ENCODE measurements at places on chromosomes 2 and 18. TPM values are rescaled to one million over a fixed set of nuclear protein-coding genes. Genes with fewer than 3 reads are reported as not detected.

The DYNAP gene
- not detected for total RNA-seq

The REEP1 gene
- 4.7 TPM for total RNA-seq

The DSC3 gene
- total RNA-seq: 0.59 TPM

The CYP26B1 gene
- 4.2 TPM for total RNA-seq

The WNT10A gene
- not detected for total RNA-seq

The ITPRIPL1 gene
- 3.4 TPM for total RNA-seq

The DHX57 gene
- 24.2 TPM for total RNA-seq

The DHRS9 gene
- total RNA-seq: 0.21 TPM

The THSD7B gene
- 0.73 TPM for total RNA-seq

The DIPK1C gene
- 0.32 TPM for total RNA-seq

The RTKN gene
- total RNA-seq: 10.8 TPM

The MYO1B gene
- 94.6 TPM for total RNA-seq

The UCN gene
- not detected for total RNA-seq

The CFAP53 gene
- total RNA-seq: 2.4 TPM

The MAPK4 gene
- 10.3 TPM for total RNA-seq

The SLC16A14 gene
- total RNA-seq: 0.11 TPM

The PLEK gene
- 0.87 TPM for total RNA-seq

The SH2D6 gene
- 0.41 TPM for total RNA-seq

The CHMP1B gene
- 28.4 TPM for total RNA-seq
